ENCODE measurements at places on chromosomes 13 and 19.

DNA sequence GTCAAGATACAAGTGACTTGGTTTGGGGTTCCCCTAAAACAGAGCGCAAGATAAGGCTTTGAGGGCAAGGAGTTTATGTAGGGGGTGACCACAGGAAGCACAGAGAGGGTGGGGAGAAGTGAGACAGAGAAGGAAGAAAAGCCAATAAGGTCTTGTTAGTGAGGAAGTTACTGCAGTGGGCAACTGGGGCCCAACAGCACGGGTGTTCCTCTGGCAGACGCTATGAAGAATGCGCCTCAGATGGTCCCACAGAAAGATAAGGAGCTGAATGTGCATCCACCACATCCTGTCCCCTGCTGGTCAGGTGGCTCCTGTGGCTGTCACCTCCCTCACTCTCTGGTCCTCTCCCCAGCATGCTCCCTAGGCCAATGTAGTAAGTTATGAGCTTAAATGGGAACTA is 333.5 kb downstream of the TSHZ3 start:
- no peak for DNase-seq

- DNase-seq: no peak
Measured at GRCh38 chr13:74329962-74330361, 195.8 kb upstream of the KLF12 start.

DNA sequence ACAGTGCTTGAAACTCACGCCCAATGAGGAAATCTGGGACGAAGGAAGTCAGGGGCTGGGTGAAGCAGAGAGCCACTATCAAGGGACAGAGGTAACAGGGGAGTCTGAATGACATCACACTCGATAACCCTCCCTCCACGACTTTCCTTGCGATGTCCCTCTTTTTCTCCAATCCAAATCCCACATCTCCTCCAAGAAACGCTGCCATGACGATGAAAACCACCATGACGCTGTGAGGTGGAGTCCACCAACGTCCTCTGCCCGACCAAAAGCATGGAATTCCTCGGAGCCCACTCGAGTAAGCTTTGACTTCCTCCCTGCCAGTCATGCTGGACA is 967 bp downstream of the REXO1 start:
- no peak for DNase-seq

GRCh38 chr13:25864116-25864515 is 187.7 kb downstream of the SHISA2 start:
- no peak for DNase-seq

DNA sequence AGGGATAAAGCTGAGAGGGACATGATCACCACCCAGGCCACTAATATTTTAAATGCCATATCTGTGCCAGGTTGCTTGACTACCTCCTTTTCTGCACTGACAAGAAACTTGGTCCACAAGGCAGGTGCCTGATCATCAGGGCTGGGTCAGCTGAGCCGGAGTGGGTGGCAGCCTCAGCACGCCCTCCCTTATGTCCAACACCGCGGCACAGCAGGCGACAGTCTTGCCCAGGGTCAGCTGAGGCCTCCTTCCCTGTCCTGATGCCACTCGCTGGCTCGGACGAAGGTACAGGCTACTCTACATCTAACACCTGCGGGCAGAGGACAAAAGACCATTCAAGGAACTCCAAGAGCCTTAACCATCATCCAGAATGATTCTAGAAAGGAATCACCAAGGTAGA is 16.9 kb downstream of the ZC3H4 start:
- no peak for DNase-seq

DNA sequence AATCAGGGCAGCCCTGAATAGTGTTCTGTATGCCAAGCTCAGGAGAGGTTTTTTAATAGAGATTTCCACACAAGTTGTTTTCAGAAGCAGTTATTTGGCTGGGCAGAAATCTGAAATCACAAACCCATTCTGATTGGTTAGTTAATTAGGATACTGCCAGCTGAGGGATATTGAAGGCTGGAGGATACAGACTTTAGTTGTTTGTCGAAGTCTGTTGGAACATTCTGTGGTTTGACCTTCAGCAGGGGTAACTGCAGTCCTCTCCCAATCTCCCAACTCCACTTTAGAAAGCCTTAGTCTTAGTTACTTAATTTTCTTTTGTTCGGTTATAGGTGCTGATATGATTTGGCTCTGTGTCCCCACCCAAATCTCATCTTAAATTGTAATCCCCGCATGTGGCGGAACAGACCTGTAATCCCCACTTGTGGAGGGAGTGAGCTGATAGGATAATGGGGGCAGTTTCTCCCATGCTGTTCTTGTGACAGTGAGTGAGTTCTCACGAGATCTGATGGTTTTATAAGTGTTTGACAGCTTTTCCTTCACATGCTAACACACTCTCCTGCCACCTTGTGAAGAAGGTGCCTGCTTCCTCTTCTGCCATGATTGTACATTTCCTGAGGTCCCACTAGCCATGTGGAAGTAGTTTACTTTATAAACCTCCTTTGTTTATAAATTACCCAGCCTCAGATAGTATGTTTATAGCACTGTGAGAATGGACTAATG is 169.2 kb downstream of the GPC5 start:
- no peak for DNase-seq
